Pancreas (tissue), 10 donors: ENCODE measurements at places on chromosomes 2 and 18. TPM values are rescaled to one million over a fixed set of nuclear protein-coding genes. Genes with fewer than 3 reads are reported as not detected.

ANTXR1 gene
- polyA plus RNA-seq: 1.7 TPM

FAM161A gene
- polyA plus RNA-seq: 1.9 TPM

CCDC74B gene
- polyA plus RNA-seq: 2.4 TPM

SPP2 gene
- polyA plus RNA-seq: not detected

MAP3K20 gene
- 4.1 TPM for polyA plus RNA-seq

SRD5A2 gene
- polyA plus RNA-seq: 0.05 TPM

SLC9A4 gene
- polyA plus RNA-seq: not detected

HOXD9 gene
- polyA plus RNA-seq: 1.1 TPM

TNFAIP6 gene
- 0.16 TPM for polyA plus RNA-seq

LOXHD1 gene
- 0.12 TPM for polyA plus RNA-seq

UGT1A5 gene
- not detected for polyA plus RNA-seq

CDCA7 gene
- polyA plus RNA-seq: 0.34 TPM

GPR39 gene
- polyA plus RNA-seq: 3.1 TPM

CFC1 gene
- 207 TPM for polyA plus RNA-seq

SCYGR4 gene
- not detected for polyA plus RNA-seq

SLC38A11 gene
- 3.9 TPM for polyA plus RNA-seq

AFF3 gene
- 0.26 TPM for polyA plus RNA-seq

CCDC68 gene
- polyA plus RNA-seq: 3.9 TPM

KYNU gene
- polyA plus RNA-seq: 0.40 TPM

INHA gene
- polyA plus RNA-seq: 3.5 TPM

ANO7 gene
- polyA plus RNA-seq: 1.0 TPM

EXOC6B gene
- 2.4 TPM for polyA plus RNA-seq

FAM110C gene
- 22.4 TPM for polyA plus RNA-seq

HOXD12 gene
- not detected for polyA plus RNA-seq

HAAO gene
- polyA plus RNA-seq: 31.6 TPM

ERFE gene
- polyA plus RNA-seq: 0.61 TPM

CSRNP3 gene
- polyA plus RNA-seq: 2.7 TPM

POTEF gene
- 0.02 TPM for polyA plus RNA-seq

CYP27C1 gene
- polyA plus RNA-seq: 0.04 TPM

PUM2 gene
- 17.0 TPM for polyA plus RNA-seq

FOXD4L1 gene
- 0.57 TPM for polyA plus RNA-seq

SLC4A3 gene
- 9.9 TPM for polyA plus RNA-seq

IL1RN gene
- polyA plus RNA-seq: 0.65 TPM

RFX8 gene
- polyA plus RNA-seq: 0.15 TPM

ALS2 gene
- 4.8 TPM for polyA plus RNA-seq

SERPINB13 gene
- polyA plus RNA-seq: not detected

CREB1 gene
- polyA plus RNA-seq: 6.3 TPM

MC2R gene
- polyA plus RNA-seq: not detected

ZAP70 gene
- 2.6 TPM for polyA plus RNA-seq
